ENCODE measurements at places on chromosomes 16 and 17.

GRCh38 chr17:82752371-82753200 is 721 bp downstream of the TBCD start:
- DNase-seq, result no peak

GRCh38 chr17:30599428-30600059 is 122.3 kb downstream of the GOSR1 start:
- DNase-seq, result no peak

GRCh38 chr16:47046726-47047523 is 73.5 kb upstream of the DNAJA2 start:
- no peak for DNase-seq

- DNase-seq, result no peak
Observed at GRCh38 chr17:77919276-77919675, 39.2 kb upstream of the TNRC6C start.

DNA sequence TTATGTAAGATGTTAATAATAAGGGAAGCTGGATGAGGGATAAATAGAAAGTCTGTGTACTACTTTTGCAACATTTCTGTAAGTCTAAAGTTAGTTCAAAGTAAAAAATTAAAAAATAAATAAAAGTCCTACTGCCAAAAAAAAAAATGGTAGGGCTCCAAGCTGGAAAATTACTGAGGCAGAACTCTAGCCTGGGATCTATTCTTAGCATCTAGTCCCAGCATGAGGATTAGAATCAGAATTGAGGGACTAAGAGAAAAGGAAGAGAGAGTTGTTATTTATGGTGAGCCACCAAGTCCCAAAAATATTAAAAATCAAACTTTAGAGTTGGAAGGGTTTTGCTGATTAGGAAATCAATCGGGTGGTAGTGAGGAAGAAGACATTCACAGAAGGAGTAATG is 110.3 kb downstream of the CYB561 start:
- DNase-seq, result no peak

GRCh38 chr17:75270218-75270965 is 639 bp downstream of the MIF4GD start:
- DNase-seq, result peak; percentile 49

DNA sequence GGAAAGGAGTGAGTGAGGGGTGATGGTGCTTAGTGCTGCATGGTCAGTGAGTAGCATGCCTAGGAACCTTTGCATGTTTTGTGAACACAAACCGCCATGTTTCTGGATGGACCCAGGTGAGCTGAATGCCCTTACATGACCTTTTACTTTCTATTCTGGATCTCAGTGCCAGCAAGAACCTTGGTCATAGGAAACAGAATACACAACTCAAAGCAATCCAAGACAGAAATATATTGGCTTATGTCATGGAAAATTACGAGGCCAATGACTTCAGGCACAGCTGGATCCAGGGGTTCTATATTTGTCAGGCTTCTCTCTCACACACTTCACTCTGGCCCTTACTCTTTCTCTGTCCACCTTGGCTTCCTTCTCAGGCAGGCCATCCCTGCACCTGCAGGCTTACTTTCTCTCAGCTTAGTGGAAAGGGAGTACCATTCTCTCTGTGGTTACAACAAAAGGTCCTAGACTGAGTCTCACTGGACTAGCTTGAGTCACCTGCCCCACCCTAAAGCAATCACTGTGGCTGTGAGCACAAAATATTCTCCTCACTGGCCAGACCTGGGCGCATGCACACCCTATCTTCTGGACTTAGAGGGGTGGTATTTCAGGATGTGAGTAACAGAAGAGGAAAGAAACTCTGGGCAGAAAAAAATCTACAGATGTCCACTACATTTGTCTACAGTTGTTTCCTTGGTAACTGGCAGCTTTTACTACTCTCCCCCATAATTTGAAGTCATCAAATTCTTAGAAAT is 20.4 kb upstream of the CPNE2 start:
- DNase-seq, result no peak

DNA sequence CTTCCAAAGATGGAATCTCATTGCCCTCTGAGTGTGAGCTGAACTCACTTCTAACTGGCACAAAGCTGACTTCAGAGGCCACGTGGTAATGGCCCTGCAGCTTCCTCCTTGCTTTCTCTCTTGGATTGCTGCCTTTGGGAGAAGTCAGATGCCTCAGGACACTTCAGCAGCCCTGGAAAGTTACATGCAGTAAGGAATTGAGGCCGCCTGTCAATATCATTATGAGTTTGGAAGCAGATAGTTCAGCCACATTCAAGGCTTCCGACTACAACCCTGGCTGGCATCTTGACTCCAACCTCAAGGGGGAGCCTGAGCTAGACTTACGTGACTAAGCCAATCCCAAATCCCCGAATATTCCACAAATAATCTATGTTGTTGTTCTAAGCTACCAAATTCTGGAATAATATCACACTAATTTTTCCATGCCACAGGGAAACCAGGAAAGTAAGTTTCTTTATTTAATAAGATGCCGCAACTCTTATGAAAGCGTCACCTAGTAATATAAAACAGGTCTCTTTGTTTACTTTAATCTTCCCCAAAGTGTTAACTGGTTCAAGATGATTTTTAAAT is 13.6 kb downstream of the CEP20 start:
- no peak for DNase-seq

GRCh38 chr16:84153660-84154214 is 8.6 kb downstream of the DNAAF1 start:
- DNase-seq, result no peak

GRCh38 chr17:48597778-48598631 is 4.4 kb upstream of the HOXB5 start:
- no peak for DNase-seq

DNA sequence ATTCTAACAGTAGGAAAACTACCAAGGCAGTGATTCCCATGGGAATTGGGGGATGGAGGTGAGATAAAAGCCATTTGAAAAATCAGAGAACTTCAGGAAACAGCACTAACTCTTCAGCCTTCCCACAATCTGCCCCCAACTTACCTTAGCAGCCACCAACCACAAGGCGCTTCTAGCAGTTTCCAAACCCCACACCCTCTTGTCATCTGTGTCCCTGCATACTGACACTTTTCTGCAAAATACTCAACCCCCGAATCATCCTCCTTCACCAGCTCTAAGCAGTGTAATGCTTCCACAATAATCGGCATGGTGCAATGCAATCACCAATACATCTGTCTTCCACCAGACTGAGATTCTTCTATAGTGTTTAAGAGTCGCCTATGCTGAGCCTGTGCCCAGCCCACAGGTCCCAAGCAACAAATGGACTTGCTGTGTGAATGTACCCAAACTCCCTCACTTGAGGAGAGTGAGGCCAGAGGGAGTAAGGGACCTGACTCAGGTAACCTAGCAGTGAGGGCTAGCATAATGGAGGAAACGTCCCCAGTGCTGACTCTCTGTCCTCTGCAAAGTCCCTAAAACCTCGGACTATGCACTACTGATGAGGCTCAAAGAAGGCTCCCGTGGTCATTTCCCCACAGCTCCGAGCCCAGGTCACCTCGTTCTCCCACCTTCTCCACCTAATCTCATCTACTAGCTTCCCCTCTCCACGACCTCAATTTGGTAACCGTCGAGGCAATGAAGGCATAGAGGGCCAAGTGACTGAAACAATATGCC is 943 bp downstream of the DYNC1LI2 start:
- no peak for DNase-seq

DNA sequence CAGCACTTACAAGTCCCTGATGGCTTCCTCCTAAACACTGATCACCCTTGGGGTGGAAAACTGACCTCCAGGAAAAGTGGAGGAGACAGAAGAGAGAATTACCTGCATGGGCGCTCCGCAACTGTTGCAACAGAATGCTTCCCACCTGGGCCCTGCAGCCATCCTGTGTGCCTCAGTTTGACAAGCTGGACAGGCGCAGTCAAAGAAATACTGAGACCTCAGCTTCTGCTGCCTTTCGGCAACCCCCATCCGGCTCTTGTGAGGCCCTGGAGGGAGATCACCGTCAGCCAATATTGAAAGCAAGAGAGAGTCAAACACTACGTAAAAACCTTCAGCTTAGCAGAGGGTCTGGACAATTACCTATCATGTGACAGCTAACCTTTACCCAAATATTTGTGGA is 24.8 kb downstream of the SERPINF1 start:
- no peak for DNase-seq

DNA sequence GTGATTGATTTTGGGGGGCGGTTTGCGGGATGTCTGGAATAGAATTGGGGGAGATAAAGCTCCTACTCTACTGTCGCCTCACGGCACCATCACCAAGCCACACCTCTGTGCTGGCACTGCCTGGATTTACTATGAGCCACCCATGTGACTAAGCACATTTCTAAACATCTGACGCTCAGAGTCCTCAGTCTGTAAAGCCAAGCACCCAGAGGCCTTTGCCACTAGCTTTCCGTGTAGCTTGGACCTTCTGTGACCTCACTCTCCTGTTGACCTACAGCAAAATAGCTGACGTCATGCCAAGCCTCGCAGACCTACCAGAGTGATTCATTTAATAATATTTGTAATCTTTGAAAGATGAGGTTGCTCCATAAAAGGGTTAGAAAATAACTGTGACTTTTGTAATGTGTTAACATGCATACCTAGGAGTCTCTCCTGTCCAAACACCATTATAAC is 38.5 kb upstream of the MYOCD start:
- DNase-seq, result no peak

DNA sequence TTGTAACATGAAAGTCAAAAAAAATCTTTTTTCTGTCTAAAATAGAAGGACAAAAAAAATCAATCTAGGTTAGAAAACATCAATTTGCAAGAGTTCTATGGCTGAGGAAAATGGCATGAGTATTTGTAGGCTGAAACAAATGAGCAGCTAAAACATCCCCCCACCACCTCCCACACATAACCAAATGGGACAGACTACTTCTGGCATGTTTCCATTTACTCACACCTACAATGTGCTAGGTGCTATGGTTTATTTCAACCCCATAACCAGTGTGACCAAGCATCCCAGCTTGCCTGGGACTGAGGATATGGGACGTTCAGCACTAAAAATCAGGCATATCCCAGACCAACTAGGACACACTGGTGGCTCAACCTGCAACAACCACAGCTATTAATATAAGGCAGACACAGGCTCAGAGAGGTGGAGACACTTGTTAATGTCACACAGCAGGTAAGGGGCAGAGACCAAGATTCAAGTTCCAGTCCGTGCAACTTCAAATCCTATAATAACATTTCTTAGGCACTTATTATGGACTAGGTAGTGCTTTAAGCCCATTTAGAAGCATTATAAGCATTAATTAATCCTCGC is 96.0 kb downstream of the XYLT1 start:
- DNase-seq, result no peak

GRCh38 chr17:82561429-82562035 is 42.0 kb downstream of the FOXK2 start:
- DNase-seq, result no peak

All from left renal cortex interstitium (tissue), 4 donors.